Kasumi-1 (cell line): ENCODE measurements at places on chromosomes 12 and 14.
A peak's percentile ranks its signal among the peaks of the same experiment; 100 is the strongest.

DNA sequence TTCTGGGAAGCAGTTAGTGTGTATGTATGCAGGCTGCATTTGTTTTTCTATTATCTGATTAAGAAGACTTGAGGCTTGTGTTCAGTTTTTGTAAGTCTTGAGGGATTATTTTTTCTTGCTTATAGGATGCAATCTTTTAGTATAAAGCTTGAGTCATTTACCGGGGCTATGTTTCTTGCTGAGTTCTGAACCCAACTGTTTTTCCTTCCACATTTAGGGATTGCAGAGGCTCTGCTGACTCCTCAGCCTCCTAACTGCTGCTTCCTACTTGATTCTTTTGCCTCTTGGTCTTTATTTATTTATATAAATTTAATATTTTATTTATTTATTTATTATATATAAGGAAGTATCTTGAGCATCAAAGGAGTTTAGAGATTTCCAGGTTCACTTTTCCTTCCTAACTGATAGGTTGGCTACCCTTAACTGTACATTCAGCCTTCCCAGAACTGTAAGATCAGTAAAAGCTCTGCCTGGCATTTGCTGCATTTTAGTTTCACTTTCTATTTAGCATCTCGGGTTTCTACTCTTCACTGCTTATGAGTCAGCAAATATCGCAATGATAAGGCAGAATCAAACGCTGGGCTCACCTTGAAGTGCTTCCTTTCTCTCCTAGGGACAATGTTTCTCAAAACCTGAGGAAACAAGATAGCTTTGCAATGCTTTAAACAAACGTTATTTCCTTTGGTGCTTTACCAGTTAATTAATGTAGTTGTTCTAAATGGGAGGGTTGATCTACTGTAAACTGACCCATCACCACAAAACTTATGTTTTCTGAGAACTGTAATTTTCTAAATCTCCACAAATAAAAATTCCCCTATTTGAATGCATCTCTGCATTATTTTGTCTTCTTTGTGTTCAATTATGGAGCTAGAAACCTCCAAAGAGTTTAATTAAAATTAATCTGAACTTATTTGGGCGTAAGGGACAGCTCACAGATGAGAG is 1183.7 kb upstream of the TMEM132C start:
- DNase-seq: peak; percentile 16

GRCh38 chr12:49909826-49910225 is 6.1 kb upstream of the FAIM2 start:
- no peak for DNase-seq

GRCh38 chr12:62785941-62786559 is 148.9 kb downstream of the PPM1H start:
- DNase-seq: peak; percentile 55

- no peak for DNase-seq
These were observed 12.4 kb downstream of the KRT7 start for GRCh38 chr12:52245259-52245961.

- DNase-seq: peak; percentile 70
These were observed 44.8 kb downstream of the CPSF6 start for GRCh38 chr12:69284131-69284530.

DNA sequence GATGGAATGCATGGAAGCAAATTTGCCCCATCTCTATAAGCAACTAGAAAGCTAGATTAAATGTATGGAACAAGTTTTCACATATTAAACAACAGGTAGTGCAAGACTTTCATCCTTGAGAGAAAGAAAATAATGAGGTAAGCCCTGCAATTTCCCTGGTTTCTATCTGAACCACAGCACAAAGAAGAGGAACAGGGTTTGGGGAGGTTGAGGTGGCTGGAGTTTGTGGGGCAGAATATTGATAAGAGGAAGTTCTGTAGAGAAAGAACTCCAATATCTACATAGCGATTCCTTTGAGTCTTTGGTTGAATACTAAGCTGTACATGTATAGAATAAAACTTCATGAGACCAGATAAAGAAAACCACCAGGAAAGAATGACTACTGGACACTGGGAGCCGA is 96.3 kb upstream of the CCND2 start:
- peak; percentile 47 for DNase-seq

GRCh38 chr14:102510616-102511520 is 1.3 kb upstream of the ANKRD9 start:
- no peak for DNase-seq

DNA sequence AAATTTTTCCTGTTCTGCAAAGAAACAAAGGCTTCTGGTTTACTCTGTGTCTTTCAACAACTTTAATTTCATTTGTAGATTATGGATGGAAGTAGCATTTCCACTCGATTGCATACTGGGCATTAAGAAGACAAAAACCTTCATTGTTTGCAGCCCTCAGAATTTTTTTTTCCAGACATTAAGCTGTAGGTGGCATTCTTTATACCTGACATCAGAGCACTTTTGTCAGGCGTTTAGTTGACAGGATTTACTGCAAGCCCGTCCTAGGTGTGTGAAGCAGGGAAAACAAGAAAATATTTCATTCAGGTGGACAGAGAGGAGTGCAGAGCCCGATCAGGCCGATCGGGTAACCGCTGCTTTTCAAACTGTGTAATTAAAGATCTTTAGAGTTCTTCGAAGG is 107.5 kb downstream of the TMEM260 start:
- no peak for DNase-seq

DNA sequence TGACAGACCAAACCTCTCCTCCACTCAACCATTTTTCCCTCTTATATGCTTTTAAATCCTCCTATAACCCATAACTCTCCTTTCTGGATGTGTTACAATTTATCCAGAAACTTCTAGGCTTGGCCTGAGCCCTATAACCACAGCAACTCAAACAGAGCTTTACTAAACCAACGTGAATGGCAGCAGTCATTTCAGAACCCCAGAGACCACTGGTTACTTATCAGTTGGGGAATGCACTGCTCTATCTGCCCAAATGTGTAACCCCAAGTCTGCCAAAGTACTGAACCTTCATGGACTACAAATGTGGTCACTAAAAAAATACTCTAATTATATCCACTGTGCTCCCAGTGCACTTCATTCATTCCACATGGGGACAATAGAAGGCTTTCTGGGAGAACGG is 42.0 kb downstream of the NAA25 start:
- no peak for DNase-seq

- no peak for DNase-seq
These were observed 28.0 kb downstream of the GPR19 start for GRCh38 chr12:12668005-12668404.

GRCh38 chr12:123482876-123483275 is 24.9 kb downstream of the SNRNP35 start:
- no peak for DNase-seq

GRCh38 chr14:74495356-74495755 is 1.8 kb downstream of the ISCA2 start:
- DNase-seq: peak; percentile 18

- no peak for DNase-seq
These were observed 41.3 kb upstream of the CEP83 start for GRCh38 chr12:94500831-94501567.

- no peak for DNase-seq
These were observed 123.5 kb downstream of the NAV3 start for GRCh38 chr12:77954206-77954555.

- DNase-seq: peak; percentile 66
These were observed 32.5 kb downstream of the WBP11 start for GRCh38 chr12:14770496-14771461.

DNA sequence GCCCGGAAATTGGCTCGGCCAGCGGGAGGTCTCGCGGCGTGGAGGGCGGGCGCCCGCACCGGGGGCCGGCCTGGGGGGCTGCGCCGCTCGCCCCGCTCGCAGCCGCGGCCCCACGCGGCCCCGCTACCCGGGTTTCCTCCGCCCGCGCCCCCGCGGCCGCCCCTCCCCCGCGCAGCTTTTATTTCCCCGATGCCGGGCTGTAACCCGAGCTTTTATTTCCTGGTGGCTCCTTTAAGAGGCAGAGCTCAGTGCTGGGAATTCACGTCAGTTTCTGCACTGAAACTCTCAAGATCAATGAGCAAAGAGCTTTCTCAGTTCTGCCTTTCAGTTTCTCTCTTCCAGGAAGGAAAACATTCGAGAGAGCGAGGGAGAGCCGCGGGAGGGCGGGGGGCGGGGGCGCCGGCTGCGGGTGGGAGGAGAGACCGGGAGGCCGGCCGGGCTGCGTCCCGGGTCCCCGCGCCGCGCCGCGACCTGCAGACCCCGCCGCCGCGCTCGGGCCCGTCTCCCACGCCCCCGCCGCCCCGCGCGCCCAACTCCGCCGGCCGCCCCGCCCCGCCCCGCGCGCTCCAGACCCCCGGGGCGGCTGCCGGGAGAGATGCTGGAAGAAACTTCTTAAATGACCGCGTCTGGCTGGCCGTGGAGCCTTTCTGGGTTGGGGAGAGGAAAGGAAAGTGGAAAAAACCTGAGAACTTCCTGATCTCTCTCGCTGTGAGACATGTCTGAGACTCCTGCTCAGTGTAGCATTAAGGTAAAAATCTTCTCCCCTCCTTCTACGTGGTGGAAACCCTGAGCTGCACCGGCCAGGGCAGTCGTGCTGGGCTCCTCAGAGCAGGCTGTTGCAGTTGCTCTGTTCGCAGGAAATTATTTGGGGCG is at the start of gene ETV6:
Gene ETV6, plus strand, starts transcription at position 262 of the 873 bp plus-strand sequence. Its CDS starts 454 bp downstream, at position 716.
- peak; percentile 71 for DNase-seq

DNA sequence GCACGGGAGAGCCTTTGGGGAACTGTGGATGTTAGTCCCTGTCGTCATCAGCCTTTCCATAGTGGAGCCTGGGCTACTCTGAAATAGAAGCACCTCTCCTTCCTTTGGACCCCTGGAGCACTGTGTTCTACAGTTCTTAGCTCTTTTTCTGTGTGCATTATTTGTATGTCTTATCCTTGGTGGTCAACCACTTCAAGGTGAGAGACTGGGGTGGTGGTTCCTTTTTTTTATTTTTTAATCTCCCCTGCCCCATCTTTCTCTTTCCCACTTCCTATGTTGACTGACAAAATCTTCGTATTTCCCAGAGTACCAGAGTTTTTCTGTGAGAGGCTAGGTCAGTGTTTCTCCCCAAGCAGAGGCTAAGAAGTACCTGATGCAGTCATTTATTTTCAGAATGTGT is 111.7 kb downstream of the CRADD start:
- DNase-seq: no peak

- DNase-seq: no peak
These were observed 151.4 kb downstream of the TSPAN9 start for GRCh38 chr12:3228552-3228951.

GRCh38 chr12:14129611-14130195 is 148.3 kb upstream of the GRIN2B start:
- no peak for DNase-seq

GRCh38 chr12:42946871-42947381 is 357.4 kb upstream of the PRICKLE1 start:
- DNase-seq: no peak

- no peak for DNase-seq
These were observed 131.4 kb upstream of the ARHGAP5 start for GRCh38 chr14:31945701-31946100.
